MCF 10A (cell line): ENCODE measurements at places on chromosomes 4 and X. TPM values are rescaled to one million over a fixed set of nuclear protein-coding genes. Genes with fewer than 3 reads are reported as not detected.
A peak's percentile ranks its signal among the peaks of the same experiment; 100 is the strongest.

DCAF4L1 gene
- 0.72 and 0.81 TPM in 2 replicates for total RNA-seq

PCDH18 gene
- total RNA-seq: 3.5 and 4.9 TPM in 2 replicates

MID2 gene
- 12.1 and 15.6 TPM in 2 replicates for total RNA-seq

GRCh38 chr4:7987148-7987989 is 47.7 kb upstream of the AFAP1 start:
- H3K4me1 ChIP-seq: peaks cover 6% of the 10 kb centered on the region
- DNase-seq: peak; percentile 84
- H3K36me3 ChIP-seq: no peaks in the 10 kb centered on the region
- H3K4me3 ChIP-seq: no peak overlapping the region

- no peaks in the 10 kb centered on the region for H3K27me3 ChIP-seq
- no peaks in the 10 kb centered on the region for H3K36me3 ChIP-seq
- H3K4me1 ChIP-seq: peaks cover 12% of the 10 kb centered on the region
- no peak overlapping the region for H3K4me3 ChIP-seq
Measured at GRCh38 chr4:149796381-149796780, 19.3 kb downstream of the IQCM start.

GRCh38 chr4:154958621-154959358 is 177.7 kb downstream of the RBM46 start:
- H3K4me3 ChIP-seq: no peak overlapping the region
- no peaks in the 10 kb centered on the region for H3K27me3 ChIP-seq
- no peaks in the 10 kb centered on the region for H3K36me3 ChIP-seq
- no peak overlapping the region for H3K27ac ChIP-seq
- peaks cover 15% of the 10 kb centered on the region for H3K4me1 ChIP-seq

DNA sequence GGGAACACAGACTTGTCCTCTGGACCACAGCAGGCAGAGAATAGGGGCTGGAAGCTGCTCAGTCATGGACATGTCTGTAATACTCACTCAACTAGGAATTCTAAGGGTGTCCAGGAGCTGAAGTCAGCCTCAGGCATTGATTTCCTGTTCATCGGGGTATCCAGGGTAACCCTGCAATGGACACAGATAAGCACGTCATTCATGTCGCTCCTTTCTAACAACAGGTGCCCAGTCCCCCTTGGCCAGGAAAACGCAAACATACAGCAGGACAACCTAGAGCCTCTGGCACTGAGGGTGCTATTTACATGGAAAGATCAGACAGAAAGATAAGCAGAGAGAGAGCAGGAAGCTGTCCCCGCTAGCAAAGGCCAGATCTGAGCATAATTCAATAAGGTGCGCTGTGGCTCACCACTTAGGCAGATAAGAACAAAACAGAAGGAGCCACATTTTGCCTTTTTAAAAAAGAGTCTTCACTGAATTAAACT is 21.3 kb downstream of the QDPR start:
- no peak overlapping the region for H3K4me3 ChIP-seq
- no peak for DNase-seq
- peaks cover 70% of the 10 kb centered on the region for H3K36me3 ChIP-seq
- no peaks in the 10 kb centered on the region for H3K27me3 ChIP-seq
- H3K27ac ChIP-seq: no peak overlapping the region
